ENCODE measurements at places on chromosomes 13 and 19.

- no peak for DNase-seq
Measured at GRCh38 chr19:23070353-23071146, 46.3 kb upstream of the ZNF730 start.

DNA sequence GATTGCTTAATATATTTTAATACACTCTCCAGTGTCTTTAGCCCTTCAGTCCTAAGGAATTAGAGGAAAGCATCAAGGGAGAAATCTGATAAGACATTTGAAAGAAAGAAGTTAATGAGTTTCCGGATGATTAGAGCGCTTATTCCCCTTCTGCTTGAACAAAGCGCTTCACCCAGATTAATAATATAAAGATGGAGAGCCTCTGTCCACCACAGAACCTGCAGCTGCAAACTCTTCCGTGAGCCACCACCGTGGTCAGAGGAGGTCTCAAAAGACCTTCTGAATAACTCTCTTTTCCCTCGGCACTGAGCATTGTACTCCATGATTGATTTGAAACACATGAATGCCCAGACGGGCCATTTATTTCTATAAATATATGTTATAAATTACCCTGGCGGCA is 14.2 kb upstream of the TUBGCP3 start:
- no peak for DNase-seq

DNA sequence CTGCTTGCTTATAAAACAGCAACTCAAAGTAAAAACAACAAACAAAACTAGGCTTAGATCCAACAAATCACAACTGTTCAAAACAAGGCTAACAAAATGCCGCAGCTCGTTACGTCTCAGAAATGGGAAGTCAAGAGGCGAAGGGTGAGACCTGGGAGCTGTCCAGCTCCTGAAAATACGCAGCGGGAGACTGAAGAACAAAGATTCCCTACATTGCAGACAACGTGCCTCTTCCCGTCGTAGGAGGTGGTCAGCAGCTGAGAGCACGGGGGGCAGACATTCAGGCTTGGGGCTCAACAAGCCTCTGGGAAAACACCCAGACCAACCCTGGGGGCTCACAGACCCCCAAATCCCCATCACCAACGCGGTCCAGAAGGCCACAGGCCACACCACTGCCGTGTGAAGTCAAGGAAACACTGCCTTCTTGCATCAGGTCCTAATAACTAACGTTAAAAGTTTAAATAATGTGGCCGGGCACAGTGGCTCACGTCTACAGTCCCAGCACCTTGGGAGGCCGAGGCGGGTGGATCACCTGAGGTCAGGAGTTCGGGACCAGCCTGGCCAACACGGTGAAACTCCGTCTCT is 13.5 kb downstream of the PLPP2 start:
- no peak for DNase-seq

DNA sequence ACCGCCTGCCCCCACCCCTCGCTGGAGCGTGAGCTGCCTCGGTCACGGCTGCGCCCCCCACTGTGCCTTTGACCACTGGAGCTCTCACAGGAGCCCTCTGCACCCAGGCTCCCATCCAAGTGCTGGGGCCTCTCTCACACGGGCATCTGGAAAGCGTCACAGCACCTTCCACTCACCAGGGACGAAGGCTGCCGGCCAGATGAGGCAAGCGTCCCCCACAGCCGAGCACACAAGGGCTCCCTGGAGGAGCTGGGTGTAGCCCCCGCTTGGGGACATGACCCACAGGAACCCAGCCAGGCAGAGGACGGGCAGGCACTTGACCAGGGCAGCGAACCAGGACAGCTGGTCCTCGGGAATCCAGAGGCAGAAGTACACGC is 560 bp downstream of the TMEM86B start:
- DNase-seq = no peak

DNA sequence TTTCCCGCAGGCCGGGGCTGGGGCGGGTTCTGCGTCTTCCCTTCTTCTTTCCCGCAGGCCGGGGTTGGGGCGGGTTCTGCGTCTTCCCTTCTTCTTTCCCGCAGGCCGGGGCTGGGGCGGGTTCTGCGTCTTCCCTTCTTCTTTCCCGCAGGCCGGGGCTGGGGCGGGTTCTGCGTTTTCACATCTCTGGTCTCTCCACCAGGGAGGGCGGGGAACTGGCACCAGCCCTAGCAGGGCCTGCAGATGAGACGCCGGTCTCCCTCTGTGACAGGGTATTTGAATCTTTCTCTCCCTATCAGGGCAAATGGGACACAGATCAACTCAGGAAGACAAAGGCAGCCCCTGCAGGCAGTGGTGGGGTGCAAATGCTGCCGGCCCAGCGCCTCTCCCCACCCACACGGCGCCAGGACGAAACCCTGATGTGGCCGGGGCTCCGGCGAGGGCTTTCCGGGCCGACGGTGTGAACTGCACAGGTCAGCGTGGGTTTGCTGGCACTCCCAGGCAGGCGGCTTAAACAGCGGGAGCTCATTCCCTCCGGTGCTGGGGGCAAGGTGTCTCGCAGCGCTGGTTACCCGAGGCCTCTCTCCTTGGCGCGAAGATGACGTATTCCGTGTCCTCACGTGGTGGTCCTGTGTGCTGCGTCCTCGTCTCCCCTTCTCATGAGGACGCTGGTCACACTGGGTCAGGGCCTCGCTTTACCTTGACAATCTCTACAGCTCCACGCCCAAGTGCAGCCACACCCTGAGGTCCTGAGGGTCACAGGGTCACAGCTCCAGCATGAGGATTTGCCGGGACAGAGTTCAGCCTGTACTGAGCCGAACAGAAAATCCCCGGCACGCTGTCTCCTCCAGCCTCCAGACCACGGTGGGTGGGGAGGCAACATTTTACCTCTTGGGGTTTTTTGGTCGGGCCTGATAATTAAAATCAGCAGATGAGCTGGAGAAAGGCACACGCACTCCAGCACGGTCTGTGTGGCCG is 717 bp upstream of the C13orf46 start:
- no peak for DNase-seq

DNA sequence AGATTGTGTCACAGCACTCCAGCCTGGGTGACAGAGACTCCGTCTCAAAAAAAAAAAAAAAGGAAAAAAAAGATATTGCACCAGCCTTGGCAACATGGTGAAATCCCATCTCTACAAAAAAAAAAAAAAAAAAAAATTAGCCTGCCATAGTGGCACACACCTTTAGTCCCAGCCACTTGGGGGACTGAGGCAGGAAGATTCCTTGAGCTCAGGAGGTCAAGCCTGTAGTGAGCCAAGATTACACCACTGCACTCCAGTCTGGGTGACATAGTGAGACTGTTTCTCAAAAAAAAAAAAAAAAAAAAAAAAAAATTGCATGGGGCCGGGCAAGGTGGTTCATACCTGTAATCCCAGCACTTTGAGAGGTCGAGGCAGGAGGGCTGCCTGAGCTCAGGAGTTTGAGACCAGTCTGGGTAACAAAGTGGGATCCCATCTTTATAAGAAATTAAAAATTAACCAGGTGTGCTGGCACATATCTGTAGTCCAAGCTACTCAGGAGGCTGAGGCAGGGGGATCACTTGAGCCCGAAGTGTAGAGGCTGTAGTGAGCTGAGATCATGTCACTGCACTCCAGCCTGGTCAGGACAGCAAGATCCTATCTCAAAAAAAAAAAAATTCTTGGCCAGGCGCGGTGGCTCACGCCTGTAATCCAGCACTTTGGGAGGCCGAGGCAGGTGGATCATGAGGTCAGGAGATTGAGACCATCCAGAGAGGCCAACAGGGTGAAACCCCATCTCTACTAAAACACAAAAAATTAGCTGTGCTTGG is 7.1 kb upstream of the HDGFL2 start:
- no peak for DNase-seq

GRCh38 chr13:35765366-35765765 is 288.9 kb upstream of the MAB21L1 start:
- DNase-seq = no peak

DNA sequence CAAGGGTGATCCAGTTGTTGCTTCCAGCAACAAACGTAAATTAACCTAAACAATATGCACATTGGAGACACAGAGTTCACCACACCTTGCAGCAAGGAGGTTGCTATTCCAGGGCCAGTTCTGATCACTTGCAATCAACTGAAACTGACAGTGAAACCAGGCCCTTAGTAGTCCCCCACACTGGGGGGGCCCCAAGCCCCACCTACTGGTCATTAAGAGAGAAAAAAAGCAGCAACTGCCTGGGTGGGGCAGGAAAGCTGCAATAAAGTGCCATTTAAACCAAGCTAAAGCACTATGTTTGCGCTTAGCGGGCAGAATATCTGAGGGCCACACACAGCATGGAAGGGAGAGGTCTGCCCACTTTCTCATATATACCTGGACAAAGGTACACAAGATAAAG is 51.5 kb downstream of the ATP7B start:
- DNase-seq = no peak

DNA sequence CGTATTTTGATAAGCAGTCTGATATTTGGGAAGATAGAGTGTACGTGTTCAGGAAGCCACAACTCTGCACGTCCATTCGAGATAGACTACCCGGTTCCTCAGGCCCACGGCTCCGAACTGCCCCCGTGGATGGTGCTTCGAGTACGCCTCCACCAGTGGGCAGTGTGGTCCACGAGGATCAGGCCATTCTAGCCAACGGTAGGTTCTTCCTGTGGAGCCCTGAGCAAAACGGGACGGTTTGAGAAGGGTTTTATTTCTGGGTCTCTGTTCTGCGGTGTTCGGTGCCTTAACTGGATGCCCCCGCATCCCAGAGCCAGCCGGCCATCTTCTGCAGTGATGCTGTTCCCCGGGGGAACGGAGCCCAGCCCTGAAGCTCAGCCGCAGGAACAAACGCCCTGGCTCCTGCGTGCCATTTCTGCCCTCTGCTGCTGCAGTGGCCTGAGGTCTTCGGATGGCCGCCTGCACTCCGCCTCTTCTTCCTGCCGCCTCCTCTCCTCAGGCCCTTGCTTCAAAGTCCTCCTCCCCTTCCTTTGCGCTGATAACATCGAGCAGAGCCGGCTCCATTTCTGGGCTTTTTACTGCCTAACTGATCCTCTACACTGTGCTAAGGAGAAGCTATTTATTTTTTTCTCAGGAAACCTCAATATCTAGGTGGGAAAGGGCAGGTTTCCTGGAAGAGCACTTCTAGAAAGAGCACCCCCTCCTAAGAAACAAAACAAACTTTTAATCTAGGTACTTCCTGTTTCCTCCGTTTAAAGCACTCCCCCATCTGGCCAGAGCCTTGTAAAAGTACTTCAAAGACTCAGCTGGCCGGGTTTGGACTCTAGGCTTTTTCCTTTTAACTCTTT is 36.2 kb upstream of the SLC46A3 start:
- no peak for DNase-seq

DNA sequence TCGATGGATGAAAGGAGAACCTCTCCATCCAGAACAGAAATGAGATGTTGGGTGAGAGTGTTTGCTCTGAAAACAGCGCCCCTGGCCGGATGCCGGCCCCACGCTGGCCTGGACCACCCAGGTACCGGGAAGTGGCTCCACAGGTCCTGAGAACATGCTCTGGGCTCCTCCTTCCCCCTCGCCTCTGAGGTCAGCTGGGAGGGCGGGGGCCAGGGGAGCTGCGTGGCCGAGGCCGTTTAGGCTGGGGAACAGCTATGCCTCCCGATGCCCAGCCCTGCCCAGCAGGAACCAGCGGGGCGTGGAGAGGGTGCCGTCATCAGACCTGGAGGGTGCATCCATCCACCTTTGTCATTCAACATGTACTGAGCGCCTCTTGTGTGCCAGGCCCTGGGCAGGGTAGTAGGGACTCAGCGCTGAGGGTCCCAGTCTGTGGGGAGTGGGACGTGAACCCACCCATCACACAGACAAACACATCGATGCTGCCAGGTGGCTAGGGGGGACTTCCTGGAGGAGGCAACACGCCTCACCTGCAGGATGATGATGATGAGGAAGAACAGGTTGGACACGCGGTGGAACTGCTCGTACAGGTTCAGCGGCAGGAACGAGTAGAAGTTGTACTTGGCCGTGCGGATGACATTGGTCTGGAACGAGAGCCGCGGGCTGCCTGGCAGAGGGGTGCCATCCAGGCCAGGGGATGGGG is 4.2 kb downstream of the ATP8B3 start:
- DNase-seq = no peak

- DNase-seq = no peak
Measured at GRCh38 chr13:92461402-92461801, 765.2 kb upstream of the GPC6 start.

DNA sequence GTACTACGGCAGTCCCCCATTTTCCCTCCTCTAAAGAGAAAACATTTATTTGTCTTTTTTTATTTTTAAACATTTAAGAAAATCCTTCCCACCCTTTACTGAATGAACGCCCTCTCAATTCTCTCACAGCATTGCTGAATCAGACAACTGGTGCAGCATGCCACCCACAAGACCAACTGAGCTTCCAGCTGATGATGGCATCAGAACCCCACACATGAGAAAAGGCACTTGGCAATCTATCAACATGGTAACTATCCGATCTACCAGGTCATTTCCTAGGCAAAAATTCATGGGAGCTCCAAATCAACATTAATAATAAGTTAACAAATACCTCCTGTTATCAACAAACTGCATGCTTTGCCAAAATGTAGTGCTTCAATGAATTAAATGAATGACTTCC is 43.1 kb downstream of the LHFPL6 start:
- DNase-seq = no peak

GRCh38 chr13:94914895-94915294 is 202.6 kb upstream of the SOX21 start:
- no peak for DNase-seq

DNA sequence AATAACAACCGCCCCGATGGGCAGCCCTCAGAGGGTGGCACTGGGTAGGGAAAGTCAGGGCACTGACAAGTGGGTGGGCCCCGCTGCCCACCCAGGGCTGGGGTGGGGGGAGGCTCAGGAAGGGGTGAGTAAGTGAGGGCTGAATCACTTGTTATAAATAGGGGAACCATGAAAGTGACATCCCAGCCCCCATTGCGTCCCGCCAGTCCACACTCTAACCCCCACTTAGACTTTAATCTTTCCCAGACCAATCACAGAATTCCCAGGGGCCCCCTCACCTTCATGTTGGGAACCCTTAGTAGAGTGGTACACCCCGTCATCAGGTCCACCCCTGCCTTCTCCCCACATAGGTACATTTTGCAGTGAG is 37.0 kb upstream of the NANOS3 start:
- DNase-seq = no peak

- DNase-seq = no peak
Measured at GRCh38 chr19:1311543-1312091, 25.9 kb downstream of the EFNA2 start.

Data from stromal cell of bone marrow (primary cell).